BJ (cell line): ENCODE measurements at places on chromosomes 1 and 21.

GRCh38 chr1:113433184-113433583 lies 42.9 kb downstream of the MAGI3 start:
- no peak for DNase-seq

DNA sequence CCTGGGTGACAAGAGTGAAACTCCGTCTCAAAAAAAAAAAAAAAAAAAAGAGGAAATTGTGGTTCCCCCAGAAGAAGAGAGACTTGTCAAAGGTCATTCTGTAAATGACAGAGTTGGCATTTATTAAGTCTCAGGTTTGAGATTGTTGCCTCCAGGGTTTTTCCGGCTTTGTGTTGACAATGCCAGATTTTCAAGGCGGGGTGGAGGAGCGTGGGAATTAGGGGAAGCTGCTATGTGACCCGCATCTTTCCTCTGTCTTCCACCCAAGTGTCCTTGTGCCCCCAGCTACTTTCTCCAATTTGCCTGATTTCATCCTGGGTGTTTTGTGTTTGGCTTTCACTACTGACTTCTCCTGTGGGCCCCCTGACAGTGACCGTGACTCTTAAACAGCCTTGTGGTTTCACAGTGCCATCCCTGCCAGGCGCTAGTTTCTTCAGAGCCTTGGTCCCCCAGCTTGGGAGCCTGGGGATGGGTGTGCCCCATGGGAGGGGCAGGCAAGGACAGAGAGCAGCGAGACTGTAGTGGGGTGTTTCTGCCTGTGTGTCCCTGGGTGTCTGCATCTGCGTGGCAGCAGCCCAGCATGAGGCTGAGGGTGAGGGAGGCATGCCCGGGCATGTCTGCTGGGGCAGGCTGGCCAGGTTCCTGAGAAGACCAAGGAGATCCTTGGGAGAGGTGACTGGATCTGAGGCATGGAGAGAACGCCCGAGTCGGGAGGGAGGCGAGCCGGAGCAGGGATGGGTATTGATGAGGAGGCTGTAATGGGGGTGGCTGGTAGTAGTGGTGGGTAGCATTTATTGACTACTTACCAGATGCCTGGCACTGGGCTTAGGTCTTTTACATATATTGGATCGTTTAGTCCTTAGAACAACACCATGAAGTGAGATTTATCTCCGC lies 46.3 kb downstream of the IER5 start:
- no peak for DNase-seq

DNA sequence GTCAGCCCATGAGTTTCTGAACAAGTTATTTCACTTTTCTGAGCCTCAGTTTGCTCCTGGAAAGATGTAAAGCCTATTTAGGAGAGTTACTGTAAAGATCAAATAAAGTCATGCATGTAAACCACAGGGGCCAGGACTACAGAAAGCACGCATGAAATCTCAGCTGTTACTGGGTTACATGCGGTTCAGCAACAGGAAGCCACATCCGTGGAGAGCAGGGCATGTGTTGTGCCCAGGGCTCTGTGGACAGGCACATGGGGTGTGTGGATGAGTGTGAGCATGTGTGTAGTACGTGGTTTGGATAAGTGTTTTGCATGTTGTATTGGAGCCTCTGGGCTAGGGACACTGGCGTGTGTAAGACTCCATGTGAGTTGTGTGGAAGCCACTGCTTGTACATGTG lies 2.2 kb upstream of the EPHA2 start:
- no peak for DNase-seq

GRCh38 chr1:4346131-4346530 lies 308.3 kb upstream of the AJAP1 start:
- DNase-seq = no peak

GRCh38 chr1:26278724-26279455 lies 996 bp upstream of the SH3BGRL3 start:
- DNase-seq = peak; percentile 38

GRCh38 chr1:232084584-232085223 lies 458.1 kb downstream of the DISC1 start:
- no peak for DNase-seq

DNA sequence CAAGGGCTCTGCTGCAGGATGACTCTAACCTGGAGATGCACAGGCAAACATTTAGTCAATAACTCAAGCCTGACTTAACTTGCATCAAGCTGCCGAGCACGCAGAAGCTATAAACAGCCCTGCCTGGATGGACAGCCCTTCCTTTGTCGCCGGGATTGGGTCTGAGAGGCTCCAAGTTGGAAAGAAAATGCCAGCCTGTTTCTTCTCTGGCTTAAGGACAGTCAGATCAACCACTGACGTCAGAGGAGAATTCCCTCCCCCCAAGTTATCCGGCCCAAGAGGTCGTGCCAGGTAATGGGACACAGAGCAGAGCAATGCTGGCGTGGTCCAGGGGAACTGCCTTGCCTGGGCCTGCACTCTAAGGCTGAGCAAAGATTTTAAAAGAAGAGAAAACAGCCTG lies 27.1 kb upstream of the LRRC38 start:
- DNase-seq = no peak
